ENCODE measurements at places on chromosomes 5 and 9. TPM values are rescaled to one million over a fixed set of nuclear protein-coding genes. Genes with fewer than 3 reads are reported as not detected.

DNA sequence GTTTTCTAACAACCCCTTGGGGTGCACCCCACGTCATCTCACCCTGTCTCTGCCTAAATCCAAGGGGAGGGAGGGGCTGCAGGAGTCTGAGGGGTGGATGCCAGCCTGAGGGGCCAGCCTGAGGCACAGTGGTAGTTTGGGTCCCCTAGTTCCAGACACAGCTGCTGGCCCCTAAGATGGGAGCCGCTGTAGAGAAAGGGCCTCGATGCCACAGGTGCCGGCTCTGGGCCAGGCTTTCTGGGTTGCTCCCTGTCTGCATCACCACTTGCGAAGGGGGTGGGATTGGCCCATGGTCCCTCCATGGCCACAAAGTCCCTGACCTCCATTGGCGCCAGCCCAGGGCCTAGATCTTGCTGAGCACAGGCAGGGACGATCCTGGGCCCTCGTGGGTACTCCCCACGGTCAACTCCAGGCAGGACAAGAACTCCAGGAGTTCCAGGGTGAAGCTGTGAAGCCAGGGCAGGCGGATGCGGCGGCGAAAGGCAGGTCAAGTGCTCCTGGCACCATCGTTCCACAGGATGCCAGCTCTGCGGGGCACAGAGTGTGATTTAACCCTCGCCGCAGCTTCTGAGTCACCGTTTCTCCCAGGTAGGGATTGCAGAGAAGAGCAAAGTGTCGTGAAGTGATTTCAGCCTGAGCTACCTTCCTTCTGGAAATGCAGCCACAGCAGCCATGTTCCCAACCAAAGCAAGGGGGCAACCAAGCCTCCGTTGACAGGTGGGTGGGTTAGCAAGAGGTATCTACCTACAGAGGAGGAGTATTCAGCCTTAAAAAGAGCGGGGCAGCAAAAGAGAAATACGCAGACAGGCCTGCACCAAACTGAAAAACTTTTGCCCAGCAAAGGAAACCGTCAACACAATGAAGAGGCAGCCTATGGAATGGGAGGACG lies 41.6 kb upstream of the EXOC3 start:
- peaks cover 8% of the 10 kb centered on the region for H3K36me3 ChIP-seq
- peak; percentile 25 for DNase-seq
- H3K27ac ChIP-seq = no peak overlapping the region
- H3K4me3 ChIP-seq = no peak overlapping the region
- no peaks in the 10 kb centered on the region for H3K27me3 ChIP-seq

DNA sequence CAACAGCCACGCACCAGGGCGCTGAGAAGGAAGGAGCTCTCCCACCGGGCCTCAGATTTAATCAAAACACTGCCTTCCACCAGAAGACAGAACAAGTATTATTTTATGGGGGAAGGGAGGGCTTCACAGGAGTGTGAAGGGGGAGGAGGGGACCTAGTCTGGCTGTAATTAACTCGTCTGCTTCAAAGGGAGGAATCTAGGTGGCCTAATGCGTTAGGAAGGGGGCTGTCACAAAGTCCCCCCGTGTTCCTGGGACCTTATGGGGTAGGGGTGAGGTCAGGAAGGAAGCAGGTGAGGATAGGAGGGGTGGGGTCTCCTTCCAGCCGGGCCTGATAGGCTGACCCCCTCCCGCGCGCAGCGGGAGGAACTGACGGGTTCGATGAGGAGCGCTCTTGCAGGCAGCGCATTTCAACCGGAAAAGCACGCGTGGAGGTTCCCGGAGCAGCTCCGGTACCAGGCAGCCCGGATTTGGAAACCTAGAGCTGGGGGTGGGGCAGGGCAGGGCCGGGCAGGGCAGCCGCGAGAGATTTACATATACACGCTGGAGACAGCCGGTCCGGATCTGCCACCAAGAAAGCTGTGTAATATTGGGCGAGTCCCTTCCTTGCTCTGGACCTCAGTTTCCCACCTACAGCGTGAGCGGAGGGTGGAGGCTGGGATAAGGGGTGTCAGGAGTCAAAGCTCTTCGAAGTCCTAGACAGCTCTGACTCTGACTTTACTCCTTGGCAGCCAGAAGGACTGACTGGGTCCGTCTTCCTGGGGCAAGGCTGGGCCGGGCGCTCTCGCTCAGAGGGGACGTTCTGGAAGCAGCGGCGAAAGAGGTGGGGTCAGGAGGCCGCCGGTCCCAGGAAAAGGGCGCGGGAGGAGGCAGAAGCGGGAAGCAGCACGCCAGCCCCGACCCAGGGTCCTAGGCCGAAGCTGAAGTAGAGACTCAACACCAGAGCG lies 1.8 kb downstream of the SHB start:
- H3K4me3 ChIP-seq = peak overlapping the region; percentile 74
- no peaks in the 10 kb centered on the region for H3K36me3 ChIP-seq
- no peaks in the 10 kb centered on the region for H3K27me3 ChIP-seq
- peak; percentile 49 for DNase-seq

DNA sequence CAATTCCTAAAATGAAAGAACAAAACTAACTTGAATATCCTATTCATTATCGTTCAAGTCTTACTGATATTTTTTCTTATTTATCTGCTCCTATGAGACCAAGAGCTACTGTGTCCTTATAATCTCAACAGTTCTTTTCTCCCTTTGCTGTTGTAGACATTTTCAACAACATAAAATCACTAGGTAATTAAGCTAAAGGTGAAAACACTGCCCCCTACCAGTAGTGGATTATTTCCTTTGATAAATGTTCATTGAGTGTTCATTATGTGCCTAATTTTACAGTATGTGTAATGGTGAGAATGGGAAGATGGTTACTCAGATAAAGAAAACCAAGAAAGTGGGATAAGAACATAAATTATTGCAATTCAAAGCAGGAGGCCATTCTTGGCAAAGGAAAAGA lies 41.4 kb upstream of the PAPPA start:
- H3K4me3 ChIP-seq = no peak overlapping the region
- 0 out of 3 replicates have a peak, but pooled peaks cover 1% of the 10 kb centered on the region for H3K36me3 ChIP-seq
- no peaks in the 10 kb centered on the region for H3K4me1 ChIP-seq
- H3K27me3 ChIP-seq = no peaks in the 10 kb centered on the region
- DNase-seq = no peak
- H3K27ac ChIP-seq = no peak overlapping the region

- peak; percentile 93 for DNase-seq
- no peak within 1 kb of the TSS for H3K27ac ChIP-seq
- H3K4me1 ChIP-seq = no peaks in the 10 kb centered on the region
- no peaks in the 10 kb centered on the region for H3K27me3 ChIP-seq
- H3K4me3 ChIP-seq = peak within 1 kb of the TSS; percentile 92
Observed at GRCh38 chr9:135500525-135501260, at the start of gene MRPS2. Gene MRPS2 (plus strand): TSS chr9:135500682. CDS start chr9:135500711, 29 bp downstream.

- no peaks in the 10 kb centered on the region for H3K36me3 ChIP-seq
- no peaks in the 10 kb centered on the region for H3K4me1 ChIP-seq
- no peak overlapping the region for H3K27ac ChIP-seq
Observed at GRCh38 chr5:172505845-172506244, 51.5 kb upstream of the SH3PXD2B start.

- H3K4me3 ChIP-seq = peak overlapping the region; percentile 94
- no peaks in the 10 kb centered on the region for H3K27me3 ChIP-seq
- H3K4me1 ChIP-seq = no peaks in the 10 kb centered on the region
- no peaks in the 10 kb centered on the region for H3K36me3 ChIP-seq
- no peak overlapping the region for H3K27ac ChIP-seq
Observed at GRCh38 chr9:121199921-121200320, 1.7 kb downstream of the RAB14 start.

- no peaks in the 10 kb centered on the region for H3K27me3 ChIP-seq
- H3K4me1 ChIP-seq = no peaks in the 10 kb centered on the region
- H3K4me3 ChIP-seq = no peak overlapping the region
- H3K27ac ChIP-seq = no peak overlapping the region
Observed at GRCh38 chr5:56984445-56984844, 32.5 kb upstream of the MIER3 start.

DNA sequence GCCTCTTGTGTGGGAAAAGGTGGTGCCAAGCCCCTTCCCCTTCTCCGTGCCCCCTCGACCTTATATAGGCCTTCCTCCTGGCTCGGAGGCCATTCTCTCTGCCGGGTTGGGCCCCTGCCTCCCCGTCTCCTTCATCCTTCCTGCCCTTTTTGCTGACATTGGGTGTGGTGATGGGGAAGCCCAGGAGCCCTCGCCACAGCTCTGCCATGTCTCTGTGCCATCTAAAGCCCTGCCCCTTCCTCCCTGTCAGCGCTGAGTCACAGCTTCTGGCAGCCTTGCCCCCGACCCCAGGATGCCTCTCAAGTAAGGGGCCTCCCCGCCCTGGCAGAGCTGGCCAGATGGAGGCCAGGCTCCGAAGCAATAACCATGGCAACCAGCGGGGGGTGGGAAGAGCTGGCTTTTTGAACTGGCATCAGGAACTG lies 30.4 kb downstream of the JADE2 start:
- no peak overlapping the region for H3K4me3 ChIP-seq
- H3K27ac ChIP-seq = no peak overlapping the region
- peak; percentile 61 for DNase-seq
- no peaks in the 10 kb centered on the region for H3K27me3 ChIP-seq
- no peaks in the 10 kb centered on the region for H3K4me1 ChIP-seq

DNA sequence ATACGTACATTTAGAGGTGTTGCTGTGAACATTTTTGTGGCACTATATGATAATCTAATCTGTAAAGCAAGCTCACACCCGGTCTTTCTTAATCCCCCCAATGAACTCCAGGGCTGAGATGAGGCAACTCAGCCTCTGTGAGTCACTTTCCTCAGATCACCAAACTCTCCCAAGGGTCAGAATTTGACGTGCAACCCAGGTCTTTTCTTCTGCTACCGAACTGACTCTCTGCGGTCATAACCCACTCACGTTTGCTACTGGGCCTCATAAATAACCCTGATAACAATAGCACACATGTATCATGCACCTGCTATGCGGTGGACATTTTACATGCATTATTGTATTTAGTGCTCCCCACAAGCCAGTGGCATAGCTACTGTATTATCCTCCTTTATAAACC lies 153.1 kb downstream of the DROSHA start:
- H3K4me3 ChIP-seq = no peak overlapping the region
- no peaks in the 10 kb centered on the region for H3K36me3 ChIP-seq
- H3K4me1 ChIP-seq = peaks cover 4% of the 10 kb centered on the region
- H3K27ac ChIP-seq = no peak overlapping the region
- H3K27me3 ChIP-seq = no peaks in the 10 kb centered on the region

GRCh38 chr5:126269511-126269910 lies 153.7 kb upstream of the GRAMD2B start:
- H3K27ac ChIP-seq = no peak overlapping the region
- H3K4me3 ChIP-seq = no peak overlapping the region
- peaks cover 8% of the 10 kb centered on the region for H3K36me3 ChIP-seq
- H3K27me3 ChIP-seq = no peaks in the 10 kb centered on the region
- H3K4me1 ChIP-seq = no peaks in the 10 kb centered on the region

GRCh38 chr5:143471666-143472464 lies 68.4 kb upstream of the NR3C1 start:
- no peaks in the 10 kb centered on the region for H3K27me3 ChIP-seq
- no peak for DNase-seq
- H3K36me3 ChIP-seq = no peaks in the 10 kb centered on the region
- no peaks in the 10 kb centered on the region for H3K4me1 ChIP-seq
- no peak overlapping the region for H3K4me3 ChIP-seq

DNA sequence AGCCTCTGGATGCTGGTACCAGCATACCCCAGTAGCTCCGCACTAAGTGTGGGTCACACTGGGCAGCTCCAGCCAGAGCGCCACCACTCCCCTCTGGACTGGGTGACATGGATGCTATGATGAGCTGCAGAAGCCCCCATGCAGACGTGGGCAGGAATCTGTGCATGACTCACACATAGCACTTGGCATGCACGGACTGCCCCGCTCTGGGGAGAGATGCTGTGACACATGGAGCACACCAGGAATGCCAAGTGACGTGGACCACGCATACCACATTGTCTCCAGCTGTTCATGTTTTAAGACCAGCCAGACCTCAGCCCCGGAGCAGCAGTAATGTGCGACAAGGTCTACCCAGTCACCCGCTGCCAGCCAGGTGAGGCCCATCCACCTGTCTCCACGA lies 64.1 kb downstream of the SEMA4D start:
- no peak for DNase-seq
- H3K4me3 ChIP-seq = no peak overlapping the region
- no peaks in the 10 kb centered on the region for H3K36me3 ChIP-seq

GRCh38 chr5:180648658-180649296 lies 623 bp downstream of the FLT4 start:
- H3K27me3 ChIP-seq = peaks cover 11% of the 10 kb centered on the region
- H3K27ac ChIP-seq = no peak overlapping the region
- no peaks in the 10 kb centered on the region for H3K36me3 ChIP-seq
- H3K4me1 ChIP-seq = no peaks in the 10 kb centered on the region
- H3K4me3 ChIP-seq = peak overlapping the region; percentile 84

GRCh38 chr5:9009931-9010651 lies 535.8 kb downstream of the SEMA5A start:
- no peak for DNase-seq
- H3K27ac ChIP-seq = no peak overlapping the region
- H3K4me3 ChIP-seq = no peak overlapping the region
- no peaks in the 10 kb centered on the region for H3K27me3 ChIP-seq
- no peaks in the 10 kb centered on the region for H3K4me1 ChIP-seq

IRX1 gene
- total RNA-seq = 3.6 TPM

PCDHGC5 gene
- 0.66 TPM for total RNA-seq

CFAP90 gene
- 0.35 TPM for total RNA-seq

INSL4 gene
- total RNA-seq = not detected

ZNF608 gene
- 63.7 TPM for total RNA-seq
